Uterine smooth muscle cell (primary cell): ENCODE measurements at places on chromosomes 1 and 21. TPM values are rescaled to one million over a fixed set of nuclear protein-coding genes. Genes with fewer than 3 reads are reported as not detected.

RGS1 gene
- not detected in 2 replicates for total RNA-seq

HPDL gene
- total RNA-seq, result 0.62 and 3.0 TPM in 2 replicates

OR10Z1 gene
- total RNA-seq, result under 0.01 and 0.22 TPM in 2 replicates

C1orf185 gene
- not detected in 2 replicates for total RNA-seq

PAQR6 gene
- total RNA-seq, result 0.22 and 0.37 TPM in 2 replicates

NEK2 gene
- 17.9 and 71.9 TPM in 2 replicates for total RNA-seq

TOR1AIP1 gene
- 35.7 and 48.1 TPM in 2 replicates for total RNA-seq

FAM229A gene
- total RNA-seq, result 0.77 and 1.00 TPM in 2 replicates

NCMAP gene
- total RNA-seq, result not detected in 2 replicates

NTMT2 gene
- total RNA-seq, result not detected in 2 replicates

FAM3B gene
- not detected in 2 replicates for total RNA-seq

RSPH1 gene
- not detected in 2 replicates for total RNA-seq

PDZK1 gene
- 0.50 and 1.00 TPM in 2 replicates for total RNA-seq

KTI12 gene
- 13.4 and 20.6 TPM in 2 replicates for total RNA-seq

OR2T35 gene
- not detected in 2 replicates for total RNA-seq

ATP6V1G3 gene
- total RNA-seq, result not detected in 2 replicates

TFF2 gene
- total RNA-seq, result not detected in 2 replicates

SPRR2A gene
- total RNA-seq, result not detected in 2 replicates

INAVA gene
- total RNA-seq, result not detected in 2 replicates

DLGAP3 gene
- under 0.01 TPM in 1 of 2 replicates, not detected in the other for total RNA-seq

PPFIA4 gene
- 5.0 and 10.1 TPM in 2 replicates for total RNA-seq

BRINP2 gene
- 0.12 and 0.22 TPM in 2 replicates for total RNA-seq

TMEM222 gene
- total RNA-seq, result 20.1 and 24.2 TPM in 2 replicates

CBS gene
- total RNA-seq, result 33.1 and 138 TPM in 2 replicates

RPS27 gene
- total RNA-seq, result 516 and 1,068 TPM in 2 replicates

PARK7 gene
- 275 and 334 TPM in 2 replicates for total RNA-seq

DYNLT5 gene
- 1.5 and 2.7 TPM in 2 replicates for total RNA-seq

KRTAP10-5 gene
- total RNA-seq, result not detected in 2 replicates

HSD11B1 gene
- 10.6 and 14.3 TPM in 2 replicates for total RNA-seq

ASPM gene
- total RNA-seq, result 25.4 and 108 TPM in 2 replicates

POMGNT1 gene
- total RNA-seq, result 60.0 and 66.7 TPM in 2 replicates

BRDT gene
- total RNA-seq, result not detected in 2 replicates

TRMT1L gene
- total RNA-seq, result 24.7 and 28.0 TPM in 2 replicates

OR10R2 gene
- not detected in 2 replicates for total RNA-seq
